ENCODE measurements at places on chromosomes 3 and 15.

GRCh38 chr3:29083676-29084075 lies 197.2 kb upstream of the RBMS3 start:
- no peak for DNase-seq

- DNase-seq: no peak
These were observed 40.4 kb downstream of the BHLHE40 start for GRCh38 chr3:5019411-5020241.

GRCh38 chr3:150733936-150734794 lies 28.8 kb downstream of the SIAH2 start:
- no peak for DNase-seq

DNA sequence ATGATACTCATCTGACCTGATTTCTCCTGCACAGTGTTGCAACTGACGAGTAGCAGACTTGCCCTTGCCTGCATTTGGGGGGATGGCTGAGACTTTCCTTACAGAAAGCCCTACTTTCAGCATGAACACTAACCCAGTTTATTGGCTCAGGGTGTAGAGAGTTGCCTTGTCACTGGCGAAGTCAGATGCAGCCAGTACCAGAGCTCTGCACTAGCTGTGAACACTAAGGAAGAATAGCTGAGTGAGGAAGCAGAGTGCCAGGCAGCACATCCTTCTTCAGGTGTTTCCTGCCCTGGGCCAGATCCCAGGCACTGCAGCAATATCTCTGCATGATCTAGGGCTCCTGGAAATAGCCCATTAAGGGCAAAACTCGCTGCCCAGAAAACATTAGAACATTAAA lies 154.0 kb upstream of the SYNPR start:
- no peak for DNase-seq

- DNase-seq: no peak
These were observed at the start of gene PRICKLE2 for GRCh38 chr3:64224826-64225610. PRICKLE2 (minus strand) TSS chr3:64225466; CDS start chr3:64198927, 26,539 bp downstream.

- DNase-seq: peak; percentile 94
These were observed 394.1 kb upstream of the TBL1XR1 start for GRCh38 chr3:177591379-177591778.

- no peak for DNase-seq
These were observed 2.4 kb downstream of the HYAL3 start for GRCh38 chr3:50296721-50297383.

- DNase-seq: no peak
These were observed 7.8 kb upstream of the ISLR2 start for GRCh38 chr15:74122403-74123130.

DNA sequence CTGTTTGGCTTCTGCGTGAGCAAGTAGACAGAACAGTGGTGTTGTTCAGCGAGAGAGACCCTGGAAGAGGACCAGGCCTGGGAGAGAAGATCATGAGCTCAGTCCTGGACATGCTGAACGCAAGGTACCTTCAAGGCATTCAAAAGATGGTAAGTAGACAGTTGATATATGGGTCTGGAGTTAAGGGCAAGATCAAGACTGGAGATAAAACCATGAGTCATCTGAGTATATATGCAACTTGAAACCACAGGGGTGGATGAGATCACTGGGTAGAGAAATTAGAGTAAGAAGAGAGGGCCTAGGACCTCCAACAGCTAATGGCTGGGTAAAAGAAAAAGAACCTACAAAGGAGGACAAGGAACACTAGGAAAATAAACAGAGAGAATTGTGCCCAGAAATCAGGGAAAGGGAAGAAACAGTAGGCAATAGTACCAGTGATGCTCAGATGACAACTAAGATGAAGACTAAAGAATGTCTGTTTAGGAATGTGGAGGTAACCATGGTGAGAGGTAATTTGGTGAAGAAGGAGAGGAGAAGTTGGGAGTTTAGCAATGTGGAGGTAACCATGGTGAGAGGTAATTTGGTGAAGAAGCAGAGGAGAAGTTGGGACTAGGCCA lies 343.2 kb upstream of the ADAMTS9 start:
- peak; percentile 77 for DNase-seq

DNA sequence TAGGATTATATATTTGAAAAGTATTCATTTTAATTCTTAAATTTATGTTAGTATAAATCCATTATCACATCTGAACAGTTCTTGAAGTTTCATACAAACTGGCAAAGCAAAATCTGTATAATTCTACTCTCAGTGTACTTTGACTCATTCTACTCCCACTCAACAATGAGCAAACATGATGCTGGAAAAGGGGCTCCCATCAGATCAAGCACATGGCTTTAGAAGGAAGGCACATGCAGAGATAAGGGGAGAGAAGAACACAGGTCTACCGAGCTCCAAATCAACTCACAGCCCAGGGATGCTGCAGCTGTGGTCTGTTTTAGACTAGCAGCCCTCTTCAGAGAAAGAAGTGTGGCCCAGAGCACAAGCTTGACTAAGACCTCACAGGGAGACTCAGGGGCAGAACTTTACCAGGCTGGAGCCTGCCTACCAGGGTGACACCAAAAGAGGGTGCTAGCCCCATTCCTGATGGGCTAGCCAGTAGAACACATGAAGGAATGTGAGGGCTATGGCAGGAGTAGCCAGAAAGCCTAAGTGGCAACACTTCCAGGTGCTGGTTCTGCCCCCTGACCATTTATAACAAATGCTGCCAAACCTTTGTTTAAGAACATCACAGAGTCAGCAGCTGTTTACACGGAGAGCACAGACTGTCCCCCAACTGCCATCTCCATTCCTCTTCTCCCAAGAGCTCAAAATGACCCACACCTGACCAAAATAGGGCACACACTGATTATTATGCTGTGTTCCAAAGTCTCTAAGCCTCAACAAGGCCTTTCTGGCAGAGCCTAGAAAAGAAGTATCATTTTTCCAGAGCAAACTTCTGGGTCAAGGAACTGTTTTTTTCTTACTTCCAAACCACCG lies 19.5 kb downstream of the SEC22C start:
- no peak for DNase-seq

- no peak for DNase-seq
These were observed 15.6 kb downstream of the OR5K3 start for GRCh38 chr3:98406034-98406433.

- DNase-seq: no peak
These were observed 214.5 kb upstream of the ROPN1 start for GRCh38 chr3:124206225-124207055.

DNA sequence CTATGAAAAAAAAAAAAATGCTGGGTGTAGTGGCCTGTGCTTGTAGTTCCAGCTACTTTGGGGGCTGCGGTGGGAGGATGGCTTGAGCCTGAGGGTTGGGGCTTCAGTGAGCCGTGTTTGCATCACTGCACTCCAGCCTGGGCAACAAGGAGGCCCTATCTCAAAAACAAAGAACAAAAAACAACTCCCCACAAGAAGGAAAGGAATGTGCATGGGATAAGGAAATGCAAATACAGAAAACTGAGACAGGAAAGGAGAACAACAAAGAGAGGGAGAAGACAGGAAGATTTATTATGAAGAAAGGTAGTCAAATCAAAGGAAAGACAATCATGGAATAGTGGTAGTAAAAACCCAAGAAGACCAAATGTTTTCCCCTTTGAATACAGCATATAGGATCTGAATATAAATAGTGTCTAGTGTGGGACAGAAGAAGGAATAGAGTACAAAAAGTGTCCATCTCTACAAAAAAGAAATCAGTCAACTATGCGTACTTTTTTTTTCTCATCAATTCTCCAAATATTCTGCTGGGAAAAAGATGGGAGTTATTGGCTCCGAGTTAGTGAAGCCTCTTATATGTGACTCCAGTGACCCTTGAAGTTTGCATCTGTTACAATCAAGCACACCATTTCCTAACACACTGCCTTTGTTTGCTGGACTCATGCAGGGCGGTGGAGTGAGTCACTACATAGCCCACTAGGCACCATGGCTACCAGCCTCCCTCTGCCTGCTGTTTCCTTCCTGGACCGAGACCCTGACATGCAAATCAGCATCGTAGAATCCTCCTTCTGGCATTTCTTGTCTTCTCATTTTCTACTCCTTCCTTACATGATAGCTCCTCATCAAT lies 101.2 kb upstream of the PTX3 start:
- DNase-seq: no peak

DNA sequence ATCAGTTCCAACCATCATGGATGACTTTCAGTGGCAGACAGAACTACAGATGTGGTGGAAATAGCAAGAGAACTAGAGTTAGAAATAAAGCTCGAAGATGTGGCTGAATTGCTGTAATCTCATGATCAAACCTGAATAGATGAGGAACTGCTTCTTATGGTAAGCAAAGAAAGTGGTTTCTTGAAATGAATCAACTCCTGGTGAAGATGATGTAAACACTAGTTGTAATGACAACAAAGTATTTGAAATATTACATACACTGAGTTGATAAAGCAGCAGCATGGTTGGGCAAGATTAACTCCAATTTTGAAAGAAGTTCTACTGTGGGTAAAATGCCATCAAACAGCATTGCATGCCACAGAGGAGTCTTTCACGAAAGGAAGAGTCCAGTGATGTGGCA lies 131.7 kb upstream of the FAM3D start:
- DNase-seq: no peak

DNA sequence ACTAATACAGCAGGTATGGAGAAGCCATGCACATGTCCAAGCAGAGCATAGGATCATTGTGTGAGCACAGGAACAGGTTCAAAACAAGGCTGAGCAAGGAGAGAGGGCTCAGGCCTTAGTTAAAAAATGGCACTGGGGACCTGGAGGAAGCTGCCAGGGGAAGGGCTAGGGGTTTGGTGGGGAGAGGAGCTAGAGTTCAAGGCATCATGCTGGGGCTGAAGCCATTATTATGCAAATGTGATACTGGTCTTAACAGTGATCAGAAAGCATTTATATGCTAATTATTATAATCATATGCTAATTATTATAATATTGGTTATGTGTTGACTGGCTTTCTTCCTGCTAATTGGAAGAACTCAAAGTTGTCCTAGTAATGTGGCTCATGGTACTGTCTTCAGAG lies 546.0 kb upstream of the CFAP20DC start:
- DNase-seq: no peak

DNA sequence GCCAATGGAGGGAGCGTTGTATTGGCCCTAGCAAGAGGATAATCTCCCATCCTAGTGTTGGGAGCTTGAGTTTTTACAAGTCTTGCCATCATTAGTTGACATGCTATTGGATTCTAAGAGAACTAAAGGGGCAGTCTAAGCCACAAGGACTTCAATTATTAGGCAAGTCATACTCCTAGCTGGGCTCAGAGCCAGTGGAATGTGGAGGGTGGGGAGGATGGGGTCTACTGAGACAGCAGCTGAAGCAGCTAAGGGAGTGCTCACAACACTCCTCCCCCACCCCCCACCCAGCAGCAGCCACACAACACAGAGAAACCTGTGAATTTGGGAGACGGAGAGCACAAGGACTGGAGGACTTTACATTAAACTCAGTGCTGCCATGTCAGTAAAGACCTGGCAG lies 27.9 kb downstream of the FRG2C start:
- no peak for DNase-seq

DNA sequence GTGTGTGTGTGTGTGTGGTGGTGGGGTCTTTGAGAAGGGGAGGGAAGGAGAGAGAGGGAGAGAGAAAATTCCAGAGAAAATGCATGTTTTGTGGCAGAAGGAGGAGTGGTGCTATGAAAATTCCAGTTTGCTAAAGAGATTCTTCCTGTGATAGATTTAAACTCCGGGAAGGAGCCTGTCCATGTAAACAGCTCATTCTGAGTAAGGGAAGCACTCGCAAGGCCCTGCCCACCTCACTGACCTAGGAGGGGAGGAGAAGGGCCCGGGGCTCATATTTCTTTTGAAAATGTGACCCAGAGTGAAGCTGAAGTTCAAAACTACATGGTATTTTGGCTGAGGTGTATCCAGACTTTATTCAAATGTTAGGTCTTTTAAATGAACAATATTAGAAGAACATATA lies 41.3 kb downstream of the ADAMTSL3 start:
- no peak for DNase-seq

DNA sequence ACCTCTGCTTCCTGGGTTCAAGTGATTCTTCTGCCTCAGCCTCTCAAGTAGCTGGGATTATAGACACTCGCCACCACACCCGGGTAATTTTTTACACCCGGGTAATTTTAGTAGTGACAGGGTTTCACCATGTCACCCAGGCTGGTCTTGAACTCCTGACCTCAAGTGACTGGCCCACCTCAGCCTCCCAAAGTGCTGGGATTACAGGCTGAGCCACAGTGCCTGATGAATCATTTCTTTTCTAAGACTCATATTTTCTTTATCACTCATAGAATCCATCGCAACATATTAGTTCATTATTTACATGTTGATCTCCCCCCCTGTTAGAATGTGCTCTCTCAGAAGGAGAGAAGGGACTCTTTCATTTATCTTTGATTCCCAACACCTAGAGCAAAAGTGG lies 109.5 kb upstream of the PTPRG start:
- no peak for DNase-seq

- peak; percentile 56 for DNase-seq
These were observed 27.1 kb upstream of the VPS8 start for GRCh38 chr3:184784731-184785500.

- DNase-seq: peak; percentile 79
These were observed 116.3 kb downstream of the PDZRN3 start for GRCh38 chr3:73508330-73508954.

GRCh38 chr3:30333903-30334302 lies 272.5 kb upstream of the TGFBR2 start:
- no peak for DNase-seq

GRCh38 chr3:53798144-53798543 lies 48.1 kb downstream of the CHDH start:
- no peak for DNase-seq

DNA sequence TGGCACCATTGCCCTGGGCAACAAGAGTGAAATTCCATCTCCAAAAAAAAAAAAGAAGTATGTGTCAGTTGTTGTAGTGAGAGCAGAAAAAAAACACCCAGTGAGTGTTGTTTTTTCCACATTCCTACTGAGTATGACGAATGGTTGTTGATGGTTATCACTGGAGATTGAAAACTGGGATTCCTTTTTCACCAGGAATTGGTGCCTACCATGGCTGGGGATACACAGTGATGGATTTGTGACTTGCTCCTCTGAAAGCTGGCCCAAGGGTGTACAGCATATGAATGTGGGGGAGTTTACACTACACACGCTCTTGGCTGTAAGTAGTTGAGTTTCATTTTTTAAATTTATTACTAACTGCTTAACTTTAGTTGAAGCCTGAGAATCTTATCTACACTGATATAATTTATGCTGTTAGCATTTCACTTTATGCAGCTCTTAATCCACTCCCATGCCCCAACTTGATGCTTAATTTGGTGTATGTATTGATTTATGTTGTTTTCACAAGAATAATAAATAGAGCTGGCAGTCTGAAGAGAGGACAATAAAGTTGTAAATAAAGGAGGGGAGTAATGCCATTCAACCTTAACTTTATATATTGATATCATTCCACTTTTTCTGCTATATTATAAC lies 56.0 kb upstream of the MME start:
- no peak for DNase-seq

DNA sequence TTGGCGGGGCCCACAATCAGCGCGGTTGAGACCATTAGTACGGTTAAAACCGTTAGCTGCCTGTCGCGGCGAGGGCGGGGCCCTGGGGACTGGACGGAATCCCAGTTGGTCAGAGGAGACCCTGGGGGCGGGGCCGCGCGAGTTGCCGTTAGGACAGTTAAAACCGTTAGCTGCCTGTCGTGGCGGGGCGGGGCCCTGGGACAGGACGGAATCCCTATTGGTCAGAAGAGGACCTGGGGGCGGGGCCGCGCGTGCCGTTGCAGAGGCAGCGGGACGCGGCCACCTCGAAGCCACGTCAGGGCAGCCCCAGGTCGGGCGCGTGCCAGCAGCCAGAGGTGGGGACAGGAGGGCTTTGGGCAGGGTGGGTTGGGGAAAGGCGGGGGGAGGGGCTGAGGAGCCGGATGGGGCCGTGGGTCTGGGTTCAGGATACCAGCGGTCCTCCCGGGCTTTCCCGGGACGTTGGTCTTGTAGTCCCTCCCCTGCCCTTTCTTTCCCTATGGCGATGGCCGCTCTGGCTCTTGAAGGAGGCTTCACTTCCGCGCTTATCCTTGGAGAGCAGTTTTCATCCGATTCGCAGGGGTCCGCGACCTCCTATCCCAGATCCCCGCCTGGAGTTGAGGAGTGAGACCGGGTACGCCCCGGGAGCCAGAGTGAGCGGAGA lies 28.0 kb downstream of the KLHDC8B start:
- no peak for DNase-seq
